ENCODE measurements at places on chromosomes 13 and 19.

DNA sequence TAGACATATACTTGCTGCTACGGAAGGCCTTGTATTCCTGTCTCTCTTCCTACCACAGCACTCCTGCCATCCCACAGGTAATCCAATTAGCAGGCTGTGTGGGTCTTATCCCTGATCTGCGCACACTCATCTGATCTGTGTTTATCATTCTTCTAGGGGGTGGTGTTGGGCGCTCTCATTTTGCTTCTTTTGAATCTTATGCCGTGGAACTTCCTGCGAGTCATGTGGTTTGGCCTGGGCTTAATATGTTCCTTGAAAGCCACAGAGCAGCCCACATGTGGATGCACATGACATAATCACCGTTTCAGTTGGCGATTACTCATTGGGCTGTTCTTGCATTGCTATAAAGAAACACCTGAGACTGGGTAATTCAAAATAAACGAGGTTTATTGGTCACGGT lies 7.5 kb downstream of the RASA3 start:
- no peak for DNase-seq

GRCh38 chr13:36888645-36889044 lies 31.4 kb downstream of the SMAD9 start:
- DNase-seq: no peak

- no peak for DNase-seq
Observed at GRCh38 chr19:19471682-19472081, 43.7 kb downstream of the TSSK6 start.

GRCh38 chr19:2291185-2291751 lies 9.3 kb upstream of the PEAK3 start:
- no peak for DNase-seq

DNA sequence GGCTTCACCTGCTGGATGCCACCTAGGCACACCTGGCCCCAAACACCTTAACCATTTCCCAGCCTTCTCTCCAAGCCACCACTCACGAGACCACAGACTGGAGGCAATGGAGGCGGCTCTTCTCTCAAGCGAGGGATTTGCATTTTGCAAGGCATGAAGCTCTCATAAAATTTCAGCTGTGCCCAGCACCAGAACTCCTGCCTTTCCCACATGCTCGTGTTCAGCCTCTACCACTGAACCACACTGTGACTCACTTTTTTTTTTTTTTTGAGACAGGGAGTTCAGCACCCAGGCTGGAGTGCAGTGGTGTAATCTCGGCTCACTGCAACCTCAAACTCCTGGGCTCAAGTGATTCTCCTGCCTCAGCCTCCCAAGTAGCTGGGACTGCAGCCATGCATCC lies 10.6 kb downstream of the NANOS3 start:
- no peak for DNase-seq

GRCh38 chr13:60944016-60944415 lies 471.6 kb downstream of the PCDH20 start:
- DNase-seq: no peak

Data from NCI-H774 (cell line).